DMS79 treated with DMSO at 0.1 percent for 48 hours (cell line): ENCODE measurements at places on chromosomes 5 and 9.

DNA sequence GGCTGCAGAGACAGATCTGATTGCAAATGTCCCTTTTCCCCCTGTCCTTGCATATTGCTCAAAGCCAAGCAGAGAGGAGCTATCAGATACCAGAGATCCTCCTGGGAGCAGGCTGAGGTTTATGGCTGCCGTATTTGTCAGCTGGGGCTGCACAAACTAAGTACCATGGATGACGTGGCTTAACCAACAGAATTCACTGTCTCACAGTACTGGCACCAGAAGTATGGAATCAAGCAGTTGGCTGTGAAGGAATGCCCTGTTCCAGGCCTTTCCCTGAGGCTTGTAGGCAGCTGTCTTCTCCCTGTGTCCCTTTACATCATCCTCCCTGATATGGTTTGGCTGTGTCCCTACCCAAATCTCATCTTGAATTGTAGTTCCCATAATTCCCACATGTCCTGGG, 2.6 kb downstream of the CFAP90 start:
- no peak for DNase-seq

- DNase-seq: no peak
These were observed 126.0 kb downstream of the TMEM174 start for GRCh38 chr5:73298772-73299630.

GRCh38 chr9:133130685-133131244, 9.7 kb upstream of the RALGDS start:
- no peak for DNase-seq

DNA sequence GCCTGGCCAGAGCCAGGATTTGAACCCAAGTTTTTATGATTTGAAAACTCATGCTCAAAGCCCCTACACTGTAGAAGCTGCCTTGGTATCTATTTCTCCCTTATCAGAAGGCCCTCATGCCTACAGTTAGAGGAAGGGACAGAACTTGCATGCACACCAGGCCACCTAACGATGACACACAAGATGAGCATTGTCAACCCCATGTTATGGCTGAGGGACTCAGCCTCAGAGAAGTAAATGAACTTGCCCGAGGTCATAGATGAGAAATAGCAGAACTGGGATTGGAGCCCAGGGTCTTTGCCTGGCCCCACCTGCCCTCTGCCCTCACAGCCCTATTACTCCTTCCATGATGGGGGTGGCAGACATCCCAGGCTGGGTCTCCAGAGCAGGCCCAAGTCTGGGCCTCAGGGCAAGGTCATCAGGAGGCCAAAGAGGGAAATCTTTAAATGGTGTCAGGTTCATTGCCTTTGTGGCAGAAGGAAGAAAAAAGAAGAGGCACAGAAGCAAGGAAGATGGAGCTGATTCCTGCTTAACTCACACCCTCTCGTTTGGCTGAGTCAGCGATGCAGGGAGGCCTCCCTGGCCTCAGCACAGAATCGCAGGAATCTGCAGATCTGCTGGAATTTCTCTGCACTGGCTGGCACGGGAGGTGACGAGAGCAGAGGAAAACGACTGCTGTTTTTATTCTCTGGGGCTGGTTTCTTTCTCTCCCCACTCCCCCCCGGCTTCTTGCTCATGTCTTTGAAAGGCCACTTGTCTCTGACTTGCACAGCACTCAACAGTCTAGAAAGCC, 20.6 kb upstream of the CRB2 start:
- DNase-seq: no peak

- DNase-seq: no peak
These were observed 65.0 kb upstream of the DAP start for GRCh38 chr5:10825897-10826644.
